ENCODE measurements at places on chromosomes 6 and 20. TPM values are rescaled to one million over a fixed set of nuclear protein-coding genes. Genes with fewer than 3 reads are reported as not detected.

DACT2 gene
- total RNA-seq = not detected

MTFR2 gene
- total RNA-seq = 7.4 TPM

GRCh38 chr6:722608-723007, 29.7 kb upstream of the EXOC2 start:
- no peaks in the 10 kb centered on the region for H3K4me1 ChIP-seq
- DNase-seq = no peak
- no peak overlapping the region for H3K4me3 ChIP-seq
- H3K27ac ChIP-seq = no peak overlapping the region
- H3K27me3 ChIP-seq = no peaks in the 10 kb centered on the region

DNA sequence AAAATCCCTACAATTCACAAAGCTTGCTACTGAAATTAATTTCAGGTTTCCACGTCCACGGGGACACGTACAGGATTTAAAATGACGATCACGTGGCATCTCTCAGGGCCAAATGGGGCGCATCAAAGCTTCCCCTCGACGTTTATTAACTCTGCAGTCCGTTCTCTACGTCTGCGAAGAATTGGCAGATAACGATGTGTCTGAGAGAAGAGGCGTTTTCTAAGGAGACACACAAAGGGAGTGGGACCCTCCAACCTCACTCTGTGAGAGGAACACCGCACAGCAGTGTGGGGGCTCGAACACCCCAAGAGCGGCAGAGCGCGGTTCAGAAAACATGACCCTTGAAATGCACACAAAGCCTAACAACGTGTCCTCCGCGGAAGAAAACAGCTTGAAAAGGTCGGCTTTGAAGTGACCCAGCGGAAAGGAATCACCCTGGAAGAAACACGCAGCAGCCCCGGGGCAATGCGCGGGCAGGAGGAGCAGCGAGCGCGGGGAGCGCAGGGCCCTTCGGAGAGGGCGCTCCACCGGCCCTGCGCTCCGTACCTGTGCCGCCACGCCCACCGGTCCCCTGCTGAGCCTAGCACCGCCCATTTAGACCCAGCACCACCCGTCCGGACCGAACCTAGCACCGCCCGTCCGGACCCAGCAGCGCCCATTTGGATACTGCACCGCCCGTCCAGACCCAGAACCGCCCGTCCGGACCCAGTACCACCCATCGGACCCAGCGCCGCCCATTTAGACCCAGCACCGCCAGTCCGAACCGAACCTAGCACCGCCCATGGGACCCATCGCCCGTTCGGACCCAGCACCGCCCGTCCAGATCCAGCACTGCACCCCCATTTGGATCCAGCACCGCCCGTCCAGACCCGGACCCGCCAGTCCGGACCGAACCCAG, 1.1 kb upstream of the AFDN start:
- no peak overlapping the region for H3K27ac ChIP-seq
- peak overlapping the region; percentile 92 for H3K4me3 ChIP-seq
- H3K36me3 ChIP-seq = no peaks in the 10 kb centered on the region
- H3K4me1 ChIP-seq = peaks cover 28% of the 10 kb centered on the region
- no peak for DNase-seq

DNA sequence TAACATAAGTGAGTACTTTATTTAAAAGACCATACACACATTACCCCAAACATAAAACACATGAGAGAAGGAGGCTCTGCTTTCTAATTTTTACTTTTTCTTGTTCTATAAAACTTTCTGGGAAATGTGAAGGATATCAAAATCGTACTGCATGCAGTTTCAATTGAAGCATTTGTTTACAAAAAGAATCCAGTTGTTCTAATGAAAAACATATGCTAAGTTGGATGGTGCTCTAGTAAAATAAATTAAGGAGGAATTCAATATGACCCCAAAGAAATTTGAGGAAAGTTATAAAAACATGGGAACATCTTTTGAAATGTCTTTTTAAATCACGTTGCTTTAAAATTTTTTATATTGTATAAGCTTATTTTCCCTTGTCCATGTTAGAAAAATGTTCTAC, 37.6 kb downstream of the OR2B6 start:
- H3K36me3 ChIP-seq = no peaks in the 10 kb centered on the region
- no peak for DNase-seq
- H3K27ac ChIP-seq = no peak overlapping the region
- no peaks in the 10 kb centered on the region for H3K4me1 ChIP-seq
- no peaks in the 10 kb centered on the region for H3K27me3 ChIP-seq

GRCh38 chr6:35264550-35265274, 5.2 kb downstream of the ZNF76 start:
- H3K27ac ChIP-seq = no peak overlapping the region
- no peak overlapping the region for H3K4me3 ChIP-seq

DNA sequence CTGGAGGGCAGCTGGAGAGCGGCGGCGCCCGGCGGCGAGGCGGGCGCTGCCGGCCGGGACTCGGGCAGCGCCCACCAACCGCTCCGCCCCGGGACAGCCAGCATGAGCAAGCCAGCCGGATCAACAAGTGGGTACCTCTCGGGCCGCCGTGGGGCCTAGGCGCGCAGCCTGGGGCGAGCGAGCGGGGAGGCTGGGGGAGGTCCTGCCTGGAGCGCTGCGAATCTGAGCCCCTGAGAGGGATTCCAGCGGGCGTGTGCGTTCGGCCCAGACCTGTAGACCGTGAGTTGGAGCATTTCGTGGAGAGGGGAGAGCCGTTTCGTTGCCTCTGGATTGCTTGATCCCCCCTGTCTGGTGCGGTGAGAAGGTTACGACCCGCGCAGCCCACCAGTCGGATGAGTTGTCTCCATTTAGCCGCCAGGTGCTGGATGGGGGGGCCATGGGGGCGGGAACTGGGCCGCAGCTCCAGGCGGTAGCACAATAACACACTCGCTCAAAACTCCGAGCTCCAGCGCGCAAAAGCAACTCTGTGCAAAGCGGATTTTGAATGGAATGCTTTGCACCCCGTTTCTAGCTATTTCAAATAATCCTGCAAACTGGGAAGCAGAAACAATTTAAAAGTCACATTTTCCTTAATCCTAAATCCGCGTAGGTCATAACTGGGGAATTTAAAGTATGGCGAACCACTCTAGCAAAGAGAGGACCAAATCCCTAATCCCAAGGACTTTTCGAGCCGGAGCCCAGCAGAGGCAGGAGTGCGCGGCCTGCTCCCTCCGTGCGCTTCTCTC, 1.0 kb downstream of the NR2E1 start:
- H3K4me1 ChIP-seq = peaks cover 4% of the 10 kb centered on the region
- H3K27me3 ChIP-seq = peaks cover 97% of the 10 kb centered on the region
- H3K36me3 ChIP-seq = no peaks in the 10 kb centered on the region
- DNase-seq = no peak

GSTA3 gene
- not detected for total RNA-seq

UBD gene
- total RNA-seq = 0.31 TPM

TREML1 gene
- total RNA-seq = not detected

DNA sequence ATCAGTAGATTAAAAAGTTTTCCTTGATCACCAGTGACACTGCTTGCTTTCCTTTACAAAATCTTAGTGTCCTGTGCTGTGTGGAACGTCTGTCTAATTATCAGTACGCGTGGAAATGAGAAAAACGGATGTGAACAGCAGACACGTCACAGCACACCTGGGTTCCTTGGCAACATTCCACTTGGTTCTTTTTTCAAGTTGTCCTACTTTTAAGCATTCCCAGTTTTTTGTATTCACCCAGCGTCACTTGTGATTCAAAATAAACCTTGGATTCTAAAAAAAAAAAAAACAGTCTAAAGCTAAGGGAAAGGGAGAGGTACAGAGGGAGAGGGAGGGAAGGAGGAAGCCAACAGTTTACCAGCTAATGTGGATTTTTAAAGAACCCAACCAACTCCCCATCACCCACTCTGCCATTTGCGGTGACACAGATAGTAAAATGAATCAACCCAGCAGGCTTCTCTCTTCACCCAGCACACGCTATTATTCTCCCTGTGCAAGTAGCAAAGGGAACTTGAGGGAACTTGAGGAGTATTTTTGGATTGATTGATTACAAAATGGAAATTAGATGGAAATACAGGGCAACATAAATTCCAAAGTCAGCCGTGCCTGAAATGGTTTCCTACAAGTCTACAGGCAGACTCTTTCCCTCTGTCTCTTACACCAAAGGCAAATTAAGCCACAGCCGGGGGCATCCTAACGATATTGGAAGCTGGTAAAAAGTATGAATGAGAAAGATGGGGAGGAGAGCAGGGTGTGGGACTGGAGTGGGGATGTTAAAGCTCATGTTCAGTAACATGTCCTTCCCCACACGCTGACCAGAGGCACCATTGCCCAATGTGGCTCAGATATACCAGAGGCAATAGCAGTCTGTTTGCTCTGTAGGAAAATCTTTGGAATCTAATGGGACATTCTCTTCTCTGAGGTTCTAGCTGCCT, 129.8 kb downstream of the SASH1 start:
- H3K36me3 ChIP-seq = peaks cover 24% of the 10 kb centered on the region
- no peaks in the 10 kb centered on the region for H3K4me1 ChIP-seq
- H3K4me3 ChIP-seq = no peak overlapping the region
- no peak overlapping the region for H3K27ac ChIP-seq
- DNase-seq = no peak
- no peaks in the 10 kb centered on the region for H3K27me3 ChIP-seq

GRCh38 chr20:31717478-31718201, 5.0 kb downstream of the BCL2L1 start:
- no peaks in the 10 kb centered on the region for H3K27me3 ChIP-seq
- no peak overlapping the region for H3K27ac ChIP-seq
- no peak overlapping the region for H3K4me3 ChIP-seq
- H3K36me3 ChIP-seq = peaks cover 4% of the 10 kb centered on the region
- DNase-seq = no peak

- H3K27me3 ChIP-seq = no peaks in the 10 kb centered on the region
- no peak for DNase-seq
- H3K36me3 ChIP-seq = no peaks in the 10 kb centered on the region
- H3K4me3 ChIP-seq = no peak overlapping the region
- H3K27ac ChIP-seq = no peak overlapping the region
Observed at GRCh38 chr20:41989039-41989679, 371.0 kb upstream of the CHD6 start.

- DNase-seq = no peak
- H3K36me3 ChIP-seq = no peaks in the 10 kb centered on the region
- no peaks in the 10 kb centered on the region for H3K27me3 ChIP-seq
- H3K27ac ChIP-seq = no peak overlapping the region
Observed at GRCh38 chr6:113031591-113032238, 684.6 kb downstream of the RFPL4B start.

- H3K4me1 ChIP-seq = no peaks in the 10 kb centered on the region
- DNase-seq = no peak
- no peaks in the 10 kb centered on the region for H3K36me3 ChIP-seq
Observed at GRCh38 chr6:90135667-90136066, 161.0 kb downstream of the BACH2 start.

GRCh38 chr20:6074145-6074561, 20.3 kb upstream of the LRRN4 start:
- H3K27me3 ChIP-seq = no peaks in the 10 kb centered on the region
- no peak for DNase-seq
- H3K27ac ChIP-seq = no peak overlapping the region
- H3K36me3 ChIP-seq = no peaks in the 10 kb centered on the region

Measured in endothelial cell of umbilical vein (primary cell).